ENCODE measurements at places on chromosomes 16 and 17. TPM values are rescaled to one million over a fixed set of nuclear protein-coding genes. Genes with fewer than 3 reads are reported as not detected.
A peak's percentile ranks its signal among the peaks of the same experiment; 100 is the strongest.

The SLC22A31 gene
- 1.5 TPM for total RNA-seq

DNA sequence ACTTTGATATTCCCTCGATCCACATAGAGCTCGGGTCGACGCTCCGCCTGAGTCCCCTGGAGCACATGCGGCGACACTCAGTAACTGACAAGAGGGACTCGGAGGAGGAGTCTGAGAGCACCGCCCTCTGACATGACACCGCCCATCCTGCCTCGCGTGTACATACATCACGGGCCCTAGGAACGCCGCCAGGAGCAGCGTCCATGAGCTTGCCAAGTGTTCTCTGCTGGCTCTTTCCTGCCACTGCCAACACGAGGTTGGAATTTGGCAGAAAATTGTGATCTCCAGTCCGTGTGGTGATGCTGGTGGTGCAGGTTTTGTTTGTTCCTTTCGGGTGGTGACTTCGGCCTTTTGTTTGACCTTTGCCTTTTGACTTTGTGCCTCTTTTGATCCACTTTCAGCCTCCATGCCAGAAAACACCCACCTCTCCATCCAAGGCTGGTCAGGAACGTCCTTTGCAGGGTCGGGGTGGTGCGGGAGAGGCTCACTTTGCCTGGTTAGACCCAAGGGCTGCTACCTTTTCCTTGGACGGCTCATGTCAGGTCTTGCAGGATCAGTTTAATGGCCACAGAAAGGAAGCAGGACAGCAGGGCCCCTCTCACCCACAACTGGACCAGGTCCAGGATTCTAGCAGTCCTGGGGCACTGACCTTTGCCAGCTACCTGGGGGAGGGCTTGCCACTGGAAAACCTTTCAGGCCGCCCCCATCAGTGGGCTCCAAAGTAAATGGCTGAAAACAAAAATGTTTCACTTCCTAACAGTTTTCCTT, 27.6 kb downstream of the ELAC2 start:
- DNase-seq, result peak; percentile 98

DNA sequence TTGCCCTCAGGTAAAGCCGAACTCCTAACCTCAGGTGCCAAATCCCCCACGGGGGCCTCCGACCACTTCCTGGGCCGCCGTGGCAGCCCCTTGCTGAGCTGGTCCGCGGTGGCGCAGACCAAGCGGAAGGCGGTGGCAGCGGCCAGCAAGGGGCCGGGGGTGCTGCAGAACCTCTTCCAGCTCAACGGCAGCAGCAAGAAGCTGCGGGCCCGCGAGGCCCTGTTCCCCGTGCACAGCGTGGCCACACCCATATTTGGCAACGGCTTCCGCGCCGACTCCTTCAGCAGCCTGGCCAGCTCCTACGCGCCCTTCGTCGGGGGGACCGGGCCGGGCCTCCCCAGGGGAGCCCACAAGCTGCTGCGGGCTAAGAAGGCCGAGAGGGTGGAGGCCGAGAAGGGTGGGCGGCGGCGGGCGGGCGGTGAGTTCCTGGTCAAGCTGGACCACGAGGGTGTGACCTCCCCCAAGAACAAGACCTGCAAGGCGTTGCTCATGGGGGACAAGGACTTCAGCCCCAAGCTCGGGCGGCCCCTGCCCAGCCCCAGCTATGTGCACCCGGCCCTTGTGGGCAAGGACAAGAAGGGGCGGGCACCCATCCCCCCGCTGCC, 51.6 kb downstream of the ACTG1 start:
- DNase-seq, result no peak

- DNase-seq, result no peak
Measured at GRCh38 chr16:52546291-52547003, 496 bp downstream of the TOX3 start.

- no peak for DNase-seq
Measured at GRCh38 chr17:43479948-43480347, 3.8 kb upstream of the DHX8 start.

- no peak for DNase-seq
Measured at GRCh38 chr16:19400711-19401110, 17.0 kb upstream of the TMC5 start.

DNA sequence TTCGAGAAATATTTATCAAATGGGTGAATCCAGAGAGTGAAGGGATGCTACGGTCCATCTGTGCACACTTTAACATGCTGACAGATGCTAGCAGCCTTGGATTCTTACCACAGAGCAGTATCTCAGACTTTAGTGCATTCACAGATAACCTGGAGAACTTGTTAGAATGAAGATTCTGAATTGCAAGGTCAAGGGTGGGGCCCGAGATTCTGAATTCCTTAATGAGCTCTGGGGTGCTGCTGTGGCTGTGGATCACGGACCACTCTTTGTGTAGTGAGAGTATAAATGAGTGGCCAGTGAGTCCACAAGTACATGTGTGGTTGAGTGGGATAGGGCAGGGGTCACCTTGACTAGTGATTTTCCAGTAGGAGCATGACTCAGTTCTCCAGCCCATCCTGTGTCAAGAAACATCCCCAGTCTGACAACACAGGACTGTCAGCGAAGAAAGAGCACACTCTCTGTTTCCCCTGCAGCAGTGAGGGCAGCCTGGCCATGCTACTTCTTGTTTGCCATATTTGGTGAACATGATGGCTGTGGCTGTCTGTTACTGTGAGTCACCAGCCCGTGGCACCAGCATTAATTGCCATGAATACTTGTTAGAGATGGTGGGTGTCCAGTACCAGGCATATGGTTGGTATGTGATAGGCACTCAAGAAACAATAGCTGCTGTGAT, 13.0 kb upstream of the SALL1 start:
- no peak for DNase-seq

DNA sequence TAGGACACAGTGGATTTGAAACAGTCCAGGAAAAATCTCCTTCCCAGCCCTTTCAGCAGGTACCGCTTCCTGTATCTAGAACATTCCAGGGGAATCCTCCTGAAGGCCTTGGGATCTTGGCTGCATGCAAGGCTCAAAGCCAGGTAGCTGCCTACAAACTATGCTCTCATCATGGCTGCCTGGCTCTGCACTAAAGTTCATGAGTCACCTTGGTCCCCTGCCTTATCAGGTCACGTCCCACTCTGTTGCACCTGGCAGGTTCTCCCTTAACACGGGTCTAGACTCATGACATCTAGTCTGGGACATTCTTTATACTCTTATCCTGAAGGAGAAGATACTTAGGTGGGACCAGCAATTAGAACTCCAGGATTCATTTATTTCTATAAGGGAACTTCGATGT, 15.8 kb downstream of the FA2H start:
- DNase-seq, result no peak

GRCh38 chr16:7755347-7755882, 422.8 kb downstream of the RBFOX1 start:
- peak; percentile 54 for DNase-seq

DNA sequence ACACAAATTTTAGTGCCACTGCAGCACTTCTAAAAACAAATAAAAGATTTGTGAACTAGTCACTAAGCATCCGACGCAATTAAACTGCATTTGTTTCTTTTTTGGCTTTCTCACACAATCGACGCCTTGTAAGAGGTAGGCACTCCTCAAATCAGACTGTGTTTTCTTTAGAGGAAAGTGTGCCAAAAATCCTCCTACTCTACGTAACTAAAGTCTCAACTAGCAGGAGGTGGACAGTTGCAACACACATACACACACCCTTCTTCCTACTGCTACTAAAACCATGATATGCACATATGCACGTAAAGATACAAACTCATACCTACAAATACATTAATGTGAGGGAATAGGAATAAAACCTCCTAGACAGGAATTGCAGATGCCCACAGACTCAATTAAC, 844.7 kb upstream of the SOX9 start:
- no peak for DNase-seq

DNA sequence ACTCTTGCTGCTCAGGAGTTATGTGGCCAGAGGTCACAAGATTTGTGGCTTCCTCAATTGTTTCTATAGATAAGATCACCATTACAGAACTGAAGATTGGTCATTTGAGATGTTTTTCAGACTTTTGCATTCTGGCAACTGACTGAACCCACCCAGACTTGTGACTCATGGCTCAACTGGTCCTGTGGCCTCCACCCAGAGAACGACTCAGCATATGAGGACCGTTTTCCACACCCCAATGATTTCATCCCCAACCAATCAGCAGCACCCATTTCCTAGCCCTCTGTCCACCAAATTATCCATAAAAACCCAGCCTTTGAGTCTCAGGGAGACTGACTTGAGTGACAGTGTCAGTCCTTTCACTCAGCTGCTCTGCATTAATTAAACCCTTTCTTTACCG, 143.2 kb upstream of the ASIC2 start:
- DNase-seq, result no peak

DNA sequence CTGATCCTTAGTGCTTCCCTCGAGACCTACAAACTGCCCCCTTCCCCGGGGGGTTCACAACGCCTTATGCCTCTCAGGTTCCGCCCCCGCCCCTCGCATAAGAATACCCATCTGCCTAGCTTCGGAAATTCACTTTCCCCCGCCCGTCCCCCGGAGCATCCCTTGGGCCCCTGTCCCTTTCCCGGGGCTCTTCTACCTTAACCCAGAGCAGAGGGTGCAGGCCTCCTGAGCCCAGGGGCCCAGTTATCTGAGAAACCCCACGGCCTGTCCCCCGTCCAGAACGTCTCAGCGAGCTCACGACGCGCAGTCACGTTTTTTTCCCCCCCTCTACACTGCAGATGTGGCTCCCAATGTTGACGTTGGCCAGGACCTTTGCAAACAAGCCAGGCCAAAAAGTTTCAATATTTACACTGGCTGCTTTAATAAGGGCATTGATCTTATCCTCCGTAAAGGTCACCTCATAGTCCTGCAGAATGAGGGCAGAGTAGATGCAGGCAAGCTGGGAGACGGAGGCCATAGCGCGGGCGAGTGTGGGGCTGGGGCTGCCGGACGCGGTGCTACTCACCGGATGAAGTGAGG, 1.4 kb upstream of the NBR1 start:
- no peak for DNase-seq

GRCh38 chr17:7346761-7347614, 5.0 kb upstream of the KCTD11 start:
- DNase-seq, result no peak

DNA sequence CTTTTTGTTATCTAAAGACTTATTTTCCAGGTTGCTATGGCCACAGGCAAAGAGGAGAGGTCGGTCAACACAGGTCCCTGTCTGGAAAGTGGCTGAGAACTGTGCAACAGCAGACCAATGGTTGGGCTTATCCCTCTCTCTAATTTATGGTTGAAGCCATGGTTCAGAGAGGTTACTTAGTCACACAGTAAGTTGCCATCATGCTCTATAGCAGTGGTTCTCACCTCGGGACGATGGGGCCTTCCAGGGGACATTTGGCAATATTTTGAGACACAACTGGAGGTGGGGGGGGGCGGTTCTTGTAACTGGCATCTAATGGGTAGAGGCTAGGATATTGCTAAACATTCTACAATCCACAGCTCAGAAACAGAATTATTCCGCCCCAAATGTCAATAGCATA, 842 bp upstream of the LDAF1 start:
- no peak for DNase-seq

- DNase-seq, result no peak
Measured at GRCh38 chr16:12826559-12826958, 22.9 kb upstream of the CPPED1 start.
